Progenitor cell of endocrine pancreas (in vitro differentiated cells): ENCODE measurements at places on chromosomes 1 and 21. TPM values are rescaled to one million over a fixed set of nuclear protein-coding genes. Genes with fewer than 3 reads are reported as not detected.

- DNase-seq, result no peak
Observed at GRCh38 chr1:39177706-39178105, 26.8 kb upstream of the MACF1 start.

GRCh38 chr21:32538147-32538792 is 47.1 kb downstream of the TCP10L start:
- no peak for DNase-seq

The PPM1J gene
- total RNA-seq, result 0.43 and 0.71 TPM in 2 replicates

The YBEY gene
- total RNA-seq, result 20.9 and 21.9 TPM in 2 replicates

The OR2G6 gene
- total RNA-seq, result not detected in 2 replicates

The OR2W3 gene
- 0.31 TPM in 1 of 2 replicates, not detected in the other for total RNA-seq
